ENCODE measurements at places on chromosomes 11 and 22.

DNA sequence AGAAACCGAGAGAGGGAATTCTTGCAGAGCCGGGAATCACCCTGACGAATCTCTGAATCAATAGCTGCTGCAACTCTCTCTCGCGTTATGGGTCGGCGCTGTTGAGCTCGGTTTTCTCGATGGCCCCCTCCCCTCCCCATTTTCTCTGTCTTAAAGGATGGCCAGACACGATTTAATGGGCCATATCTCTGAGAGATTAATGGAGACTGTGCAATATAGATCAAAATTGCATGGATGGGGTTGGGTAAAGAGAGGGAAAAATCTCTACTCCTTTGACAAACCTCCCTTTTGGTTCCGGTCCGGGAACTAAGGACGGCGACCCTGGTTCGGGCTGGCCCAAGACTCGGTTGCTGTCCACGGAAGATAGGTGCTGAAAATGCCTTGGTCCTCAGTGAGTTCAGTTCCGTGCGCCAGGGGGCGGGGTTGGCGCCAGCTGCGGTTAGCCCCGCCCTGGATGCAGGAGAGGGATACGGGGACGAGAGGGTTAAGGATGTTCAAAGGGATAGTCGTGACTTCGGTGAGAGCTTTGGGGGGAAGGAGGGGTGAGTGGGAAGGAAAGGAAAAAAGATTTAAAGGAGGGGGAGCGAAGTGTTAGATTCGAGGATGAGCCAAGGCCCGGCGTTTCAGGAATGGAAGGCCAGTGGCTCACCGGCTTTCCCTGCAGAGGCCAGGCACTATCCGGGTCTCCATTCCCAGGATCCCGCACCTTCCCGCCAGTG is 103.6 kb upstream of the HSD17B12 start:
- DNase-seq, result no peak

DNA sequence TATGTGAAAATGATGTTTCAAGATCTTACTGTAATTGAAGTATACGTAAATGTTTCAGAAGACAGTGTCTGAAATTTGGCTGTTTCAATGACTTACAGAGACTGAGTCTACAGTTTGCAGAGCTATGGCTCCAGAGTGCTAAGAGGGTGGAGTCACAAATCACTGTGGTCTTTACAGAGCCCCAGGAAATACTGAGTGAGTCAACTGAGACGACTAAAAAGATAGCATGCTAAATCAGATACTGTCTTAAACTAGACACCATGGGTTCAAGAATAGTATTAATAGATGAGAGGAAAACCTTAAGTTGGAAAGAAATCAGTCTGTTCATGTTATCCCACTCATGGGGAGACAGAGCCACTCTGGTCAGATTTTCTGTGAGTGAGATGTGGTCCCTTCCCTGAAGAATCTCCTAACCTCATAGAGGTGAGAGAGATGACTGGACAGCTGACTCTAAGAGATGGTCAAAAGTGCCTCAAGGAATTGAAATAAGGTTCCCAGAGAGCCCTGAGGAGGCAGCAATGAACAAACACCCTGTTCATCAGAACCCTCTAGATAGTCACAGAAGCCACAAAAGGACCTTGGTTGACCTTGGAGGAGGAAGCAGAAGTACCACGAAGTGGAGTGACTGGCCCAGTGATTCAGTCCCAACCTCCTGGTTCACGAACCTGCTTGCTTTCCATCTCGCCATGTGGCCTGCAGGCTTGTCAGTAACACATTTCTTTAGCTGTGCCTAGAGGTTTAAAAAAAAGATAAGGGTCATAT is 30.2 kb downstream of the C11orf91 start:
- DNase-seq, result no peak

- DNase-seq, result no peak
Observed at GRCh38 chr11:2108675-2109491, 30.3 kb downstream of the IGF2 start.

- no peak for DNase-seq
Observed at GRCh38 chr11:65578134-65578533, 2.3 kb downstream of the EHBP1L1 start.

- DNase-seq, result no peak
Observed at GRCh38 chr11:115927823-115928329, 423.7 kb upstream of the CADM1 start.

DNA sequence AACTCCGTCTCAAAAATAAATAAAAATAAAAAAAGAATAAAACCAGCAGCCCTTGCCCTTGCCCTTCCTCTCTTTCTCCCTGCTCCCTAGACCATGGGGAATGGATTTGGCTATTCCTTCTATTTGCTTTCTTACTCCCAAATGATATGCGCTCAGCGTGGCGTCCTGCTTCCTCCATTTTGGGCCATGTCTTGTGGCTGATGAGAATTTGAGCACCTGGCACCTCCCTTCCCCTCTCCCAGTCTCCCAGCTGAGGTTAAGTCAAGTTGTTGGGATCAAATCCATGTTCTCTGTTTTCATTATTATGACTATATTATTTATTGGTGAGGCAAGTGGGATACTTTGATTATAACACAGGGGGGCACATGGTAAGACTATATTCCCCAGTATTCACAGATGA is 10.8 kb upstream of the CTTN start:
- DNase-seq, result no peak

- DNase-seq, result no peak
Observed at GRCh38 chr11:12854829-12855228, 154.3 kb upstream of the RASSF10 start.

GRCh38 chr22:45548991-45549761 is 46.5 kb downstream of the FBLN1 start:
- no peak for DNase-seq

DNA sequence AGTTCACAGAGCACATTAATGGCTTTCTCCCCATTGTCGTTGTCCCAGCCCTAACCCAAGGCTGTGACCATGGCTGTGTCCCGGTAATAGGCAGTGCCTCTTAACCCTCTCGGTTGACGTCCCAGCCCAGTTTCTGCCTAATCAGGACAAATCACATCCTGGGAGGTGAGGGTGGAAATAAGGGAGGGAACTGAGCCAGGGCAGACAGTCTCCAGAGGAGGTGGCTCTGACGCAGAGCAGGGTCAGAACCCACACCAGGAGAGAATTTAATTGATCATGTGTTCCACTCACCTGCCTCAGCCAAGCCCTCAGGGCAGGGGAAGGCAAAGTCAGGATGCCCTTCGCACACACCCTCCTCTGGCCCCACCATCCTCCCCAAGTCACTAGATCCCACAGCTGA is 17.0 kb downstream of the SLC43A1 start:
- DNase-seq, result no peak

- no peak for DNase-seq
Observed at GRCh38 chr11:113118104-113118503, 156.9 kb downstream of the NCAM1 start.

GRCh38 chr11:76181371-76181770 is 24.9 kb downstream of the WNT11 start:
- no peak for DNase-seq

GRCh38 chr11:68998390-68998911 is 14.6 kb downstream of the MRGPRF start:
- no peak for DNase-seq

- DNase-seq, result no peak
Observed at GRCh38 chr11:131512228-131512627, 141.8 kb downstream of the NTM start.

GRCh38 chr11:27174021-27174420 is 133.4 kb downstream of the BBOX1 start:
- DNase-seq, result no peak

DNA sequence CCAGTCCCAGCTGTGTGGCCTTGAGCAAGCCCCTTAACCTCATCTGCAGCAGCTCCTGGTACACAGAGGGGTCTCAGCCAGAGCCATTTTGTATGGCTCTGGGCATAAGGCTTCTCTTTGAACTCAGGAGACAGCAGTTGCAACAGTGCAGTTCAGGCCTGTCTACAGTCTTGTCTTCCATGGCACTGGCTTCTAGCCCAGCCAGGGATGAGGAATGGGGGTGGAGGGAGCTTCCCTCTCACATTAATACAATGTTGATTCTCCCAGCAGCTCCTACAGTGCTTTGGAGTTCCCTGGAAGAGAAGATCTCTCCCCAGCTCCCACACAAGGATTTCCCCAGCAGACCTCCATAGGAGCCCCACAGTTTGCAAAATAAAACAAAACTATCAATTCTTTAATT is 350.2 kb downstream of the BUD13 start:
- DNase-seq, result no peak

DNA sequence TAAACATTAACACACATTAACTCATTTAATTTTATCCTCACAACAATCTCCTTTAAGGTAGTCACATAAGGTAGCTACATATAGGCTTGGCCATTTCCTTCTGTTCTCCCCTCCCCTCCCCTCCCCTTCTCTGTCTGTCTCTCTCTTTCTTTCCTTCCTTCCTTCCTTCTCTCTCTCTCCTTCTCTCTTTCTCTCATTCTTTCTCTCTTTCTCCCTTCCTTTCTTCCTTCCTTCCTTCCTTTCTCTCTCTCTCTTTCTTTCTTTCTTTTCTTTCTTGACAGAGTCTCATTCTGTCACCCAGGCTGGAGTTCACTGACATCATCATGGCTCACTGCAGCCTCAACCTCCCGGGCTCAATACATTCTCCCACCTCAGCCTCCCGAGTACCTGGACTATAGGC is 22.3 kb upstream of the NUP160 start:
- DNase-seq, result no peak

DNA sequence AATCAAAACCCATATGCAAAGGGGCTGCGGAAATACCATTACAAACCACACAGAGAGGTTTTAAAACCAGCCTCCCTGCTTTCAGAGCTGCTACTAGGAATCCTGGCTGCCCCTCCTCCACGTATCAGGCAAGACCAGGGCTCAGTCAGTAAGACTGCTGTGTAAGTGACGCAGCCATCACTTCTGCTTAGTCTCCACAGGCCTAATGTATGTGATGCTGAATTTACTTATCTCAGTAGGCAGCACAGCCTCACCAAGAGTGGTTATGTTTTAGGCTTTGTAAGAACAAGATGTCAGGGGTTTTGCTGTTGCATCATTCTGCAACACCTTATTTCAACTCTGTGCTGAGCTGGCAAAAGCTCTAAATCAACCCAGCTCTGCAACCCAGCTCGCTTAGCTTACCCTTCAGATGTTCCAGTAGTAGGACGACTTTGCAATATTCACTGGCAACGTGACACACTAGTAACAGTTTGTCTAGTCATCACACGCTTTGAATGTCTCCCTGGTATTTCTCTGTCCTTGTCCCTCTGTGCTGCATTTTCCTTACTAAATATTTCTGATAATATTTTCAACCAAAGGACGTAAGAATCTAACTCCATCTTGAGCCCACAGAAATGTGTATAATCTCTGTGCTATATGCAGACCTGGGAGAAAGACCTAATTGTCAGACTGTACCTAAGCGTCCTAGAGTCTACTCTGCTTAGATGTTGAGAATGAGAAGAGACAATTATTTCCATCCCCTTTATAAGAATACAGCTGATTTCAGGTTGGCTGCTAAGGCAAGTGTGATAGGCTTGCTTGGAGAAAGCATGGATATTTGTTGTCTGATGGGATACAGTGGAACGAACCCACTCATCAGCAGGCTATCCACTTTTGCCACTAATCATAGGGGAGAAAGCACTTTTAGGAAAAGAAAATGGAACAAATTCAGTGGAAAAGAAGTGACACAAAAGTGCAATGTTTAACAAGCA is 72.2 kb downstream of the LARGE2 start:
- no peak for DNase-seq
